Activated T-helper 1 cell treated with anti-CD3 and anti-CD28 coated beads, Interleukin-2, amount 50 U/mL, for 16 hours (primary cell): ENCODE measurements at places on chromosomes 12 and 14.

DNA sequence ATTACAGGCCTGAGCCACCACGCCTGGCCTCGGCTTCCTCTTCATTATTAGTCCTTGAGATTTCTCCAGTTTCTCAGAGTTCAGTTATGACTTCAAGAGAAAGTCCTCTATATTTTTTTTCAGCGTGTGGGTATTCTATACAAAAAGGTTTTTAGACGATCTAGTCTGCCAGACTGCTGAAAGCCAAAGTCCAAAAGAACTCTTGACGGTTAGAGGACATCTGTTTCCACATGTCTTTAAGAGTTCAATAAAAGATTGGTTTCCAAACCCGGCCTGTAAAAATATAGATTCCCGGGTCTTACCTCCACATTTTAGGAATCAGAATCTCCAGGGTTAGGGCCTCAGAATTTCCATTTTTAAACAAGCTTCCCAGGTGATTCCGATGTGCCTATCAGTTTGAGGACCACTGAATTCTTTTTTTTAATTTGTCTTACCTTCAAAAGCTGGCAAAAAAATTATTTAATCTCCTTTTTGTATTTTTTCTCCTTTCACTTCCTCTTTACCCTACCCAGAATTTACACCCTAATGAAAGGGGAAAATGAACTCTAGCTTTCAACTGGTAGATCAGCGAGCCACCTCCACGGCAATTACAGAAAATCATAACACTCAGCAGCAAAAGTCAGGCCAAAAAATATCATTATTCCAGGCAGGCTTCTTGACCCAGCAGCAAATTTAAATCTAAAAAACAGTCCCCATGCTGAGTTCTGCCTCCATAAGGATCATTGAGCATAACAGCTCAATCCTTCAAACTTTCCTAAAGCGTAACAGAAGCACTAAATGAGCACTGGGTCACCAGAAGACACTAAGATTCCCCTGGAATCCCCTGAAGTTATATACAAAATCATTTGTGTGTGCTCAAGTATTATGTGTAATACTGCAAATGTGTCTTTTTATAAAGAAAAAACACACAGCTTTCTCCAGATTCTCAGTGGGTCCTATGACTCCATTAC, 8.7 kb downstream of the NT5DC3 start:
- DNase-seq, result no peak

- no peak for DNase-seq
Measured at GRCh38 chr14:73754911-73755360, 40.8 kb upstream of the PNMA1 start.

- DNase-seq, result no peak
Measured at GRCh38 chr14:19918553-19919264, 1.7 kb upstream of the OR4K5 start.

DNA sequence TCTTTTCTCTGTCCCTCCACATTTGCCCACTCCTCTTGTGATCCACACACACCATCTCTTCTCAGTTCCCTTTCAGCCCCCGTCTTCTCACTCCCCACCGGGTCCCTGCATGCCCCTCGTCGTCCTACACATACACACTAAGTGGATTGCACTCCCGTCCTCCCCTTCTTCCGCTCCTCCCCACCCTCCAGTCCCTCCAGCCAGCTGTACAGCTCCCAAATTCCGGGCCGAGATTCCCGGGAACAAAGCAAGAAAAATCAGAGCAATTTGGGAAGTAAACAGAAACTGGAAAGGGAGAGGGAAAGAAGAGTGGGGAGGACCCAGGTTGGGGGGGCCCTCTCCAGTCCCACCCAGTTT, 282 bp upstream of the IGFBP6 start:
- DNase-seq, result no peak

DNA sequence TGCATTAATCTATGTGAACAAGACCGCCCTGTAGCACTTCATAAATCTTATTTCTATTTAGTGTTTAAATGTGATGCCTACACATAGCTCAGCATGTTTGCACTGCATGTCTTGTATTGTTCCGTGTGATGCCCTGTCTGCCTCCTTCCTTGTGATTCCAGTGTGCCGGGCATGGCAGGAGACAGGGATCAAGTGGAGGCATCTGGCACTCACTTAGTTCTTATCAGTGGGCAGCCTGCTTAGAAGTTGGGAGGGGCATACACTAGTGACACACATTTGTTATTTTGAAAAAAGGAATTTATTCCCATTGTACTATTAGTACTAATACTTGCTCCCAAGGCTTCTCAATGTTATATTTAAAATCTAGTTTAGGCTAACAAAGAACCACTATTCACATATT, 176.4 kb downstream of the KCNA5 start:
- DNase-seq, result no peak

DNA sequence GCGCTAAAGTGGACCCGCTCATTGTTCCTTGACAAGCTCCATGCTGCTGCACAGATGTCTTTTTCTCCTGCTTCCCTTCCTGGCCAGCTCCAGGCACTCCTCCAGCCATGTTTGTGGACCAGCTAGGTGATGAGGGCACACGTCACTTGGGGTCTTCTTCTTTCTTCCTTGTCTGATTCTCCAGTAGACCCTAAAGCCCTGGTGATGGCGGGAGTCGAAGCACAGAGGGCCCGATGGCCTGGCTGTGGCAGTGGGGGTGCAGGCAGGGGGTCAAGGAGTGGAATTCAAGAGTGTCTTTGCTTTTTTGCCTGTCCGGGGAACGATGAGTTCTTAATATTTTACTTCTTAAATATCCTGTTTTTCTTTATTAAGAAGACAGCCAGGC, 23.0 kb upstream of the AMN start:
- DNase-seq, result no peak

GRCh38 chr14:54662491-54663133, 95.7 kb downstream of the SAMD4A start:
- no peak for DNase-seq

DNA sequence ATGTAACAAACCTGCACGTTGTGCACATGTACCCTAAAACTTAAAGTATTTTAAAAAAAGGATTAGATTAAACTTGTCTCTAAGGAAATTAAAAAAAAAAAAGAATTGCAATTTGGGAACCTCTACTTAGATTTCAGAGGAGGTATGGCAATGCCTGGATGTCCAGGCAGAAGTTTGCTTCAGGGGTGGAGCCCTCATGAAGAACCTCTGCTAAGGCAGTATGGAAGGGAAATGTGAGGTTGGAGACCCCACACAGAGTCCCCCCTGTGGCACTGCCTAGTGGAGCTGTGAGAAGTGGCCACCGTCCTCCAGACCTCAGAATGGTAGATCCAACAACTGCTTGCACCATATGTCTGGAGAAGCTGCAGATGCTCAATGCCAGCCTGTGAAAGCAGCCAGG, 279.6 kb upstream of the CCDC196 start:
- no peak for DNase-seq

DNA sequence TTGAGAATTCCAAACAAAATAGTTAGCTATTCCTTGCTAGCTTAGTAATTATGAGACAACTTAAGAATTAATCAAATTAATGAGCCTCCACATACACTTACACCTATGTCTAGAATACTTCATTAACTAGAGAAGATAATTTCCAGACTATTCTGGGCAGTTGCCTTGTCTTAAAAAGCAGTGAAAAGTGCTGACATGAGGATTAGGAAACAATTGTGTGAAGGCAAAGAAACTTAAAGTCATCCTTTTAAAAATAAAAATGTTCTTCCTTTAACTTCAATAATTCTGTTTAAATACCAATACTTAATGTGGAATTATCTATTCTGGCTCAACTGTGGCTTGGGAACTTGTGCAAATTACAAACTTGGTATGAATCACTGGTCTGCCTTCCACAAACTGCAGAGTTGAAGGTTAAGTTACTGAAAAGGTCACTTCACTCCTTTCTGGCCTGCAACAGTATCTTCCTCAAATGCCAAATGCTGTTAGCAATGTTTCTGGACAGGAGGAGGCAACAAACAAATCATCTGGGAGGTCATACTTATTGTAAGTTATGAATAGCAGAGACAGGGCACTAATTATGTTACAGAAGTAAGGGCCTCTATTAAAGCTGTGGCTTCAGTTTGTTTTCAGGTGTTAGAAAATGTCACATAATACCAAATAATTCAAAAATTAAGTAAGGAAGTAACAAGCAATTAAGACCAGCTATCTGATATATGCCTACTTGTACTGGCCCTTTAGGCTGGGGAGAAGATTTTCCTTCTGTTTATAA, 19.2 kb downstream of the PPTC7 start:
- no peak for DNase-seq

GRCh38 chr12:93868771-93869170, 191.6 kb downstream of the CRADD start:
- no peak for DNase-seq

- no peak for DNase-seq
Measured at GRCh38 chr14:34063470-34064164, 112.7 kb upstream of the EGLN3 start.

DNA sequence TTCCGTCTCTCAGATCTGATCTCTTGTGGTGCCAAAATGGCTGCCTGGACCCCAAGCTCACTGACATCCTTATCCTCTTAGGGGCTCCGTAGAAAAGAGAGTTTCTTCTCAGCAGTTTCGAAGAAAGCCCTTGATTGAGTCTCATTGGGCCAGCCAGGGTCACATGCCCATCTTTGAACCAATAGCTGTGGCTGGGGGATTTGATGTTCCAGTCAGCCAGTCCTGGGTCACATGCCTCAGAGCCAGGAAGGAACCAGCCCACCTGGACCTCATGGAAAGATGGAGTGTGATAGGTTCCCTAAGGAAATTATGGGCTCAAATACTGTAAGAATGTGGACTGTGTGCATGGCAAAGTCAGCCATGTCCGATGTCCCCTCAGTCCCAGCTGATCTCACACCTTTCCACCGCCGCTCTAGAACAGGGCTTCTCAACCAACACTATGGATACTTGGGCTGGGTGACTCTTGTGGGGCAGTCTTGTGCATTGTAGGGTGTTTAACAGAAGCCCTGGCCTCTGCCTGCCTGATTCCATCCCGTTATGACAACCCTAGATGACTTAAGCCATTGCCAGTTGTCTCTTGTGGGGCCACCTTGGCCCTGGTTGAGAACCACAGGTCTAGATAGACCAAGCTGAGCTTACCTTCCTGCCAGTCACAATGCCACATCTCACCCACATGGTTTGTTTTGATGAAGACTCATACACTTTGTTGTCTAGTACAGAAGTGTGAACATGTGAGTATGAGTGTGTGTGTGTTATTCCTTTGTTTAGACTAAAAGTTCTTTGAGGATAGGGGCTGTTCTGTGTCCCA, 163.9 kb downstream of the ADGRD1 start:
- no peak for DNase-seq

- DNase-seq, result no peak
Measured at GRCh38 chr12:107597695-107598410, 87.7 kb upstream of the PWP1 start.

GRCh38 chr12:85281636-85282312, 1.8 kb downstream of the ALX1 start:
- no peak for DNase-seq

DNA sequence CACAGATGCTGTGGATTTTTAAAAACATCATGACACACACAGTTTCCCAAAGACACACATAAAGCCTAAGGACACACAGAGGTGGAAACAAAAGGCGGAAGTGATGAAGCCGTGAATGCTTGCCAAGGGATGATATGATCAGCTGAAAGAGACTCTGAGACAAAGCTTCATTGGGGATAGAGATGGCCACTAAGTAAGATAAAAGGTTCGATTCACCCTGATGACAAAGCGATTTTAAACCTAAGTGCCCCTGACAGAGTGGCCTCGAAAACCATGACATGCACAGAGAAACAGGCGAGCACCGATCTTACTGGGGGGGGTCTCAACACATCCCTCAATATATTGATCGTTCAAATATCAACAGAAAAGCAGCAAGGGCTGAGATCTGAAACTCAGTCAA, 20.3 kb upstream of the EIF5 start:
- no peak for DNase-seq

GRCh38 chr12:76486011-76486410, 73.6 kb downstream of the OSBPL8 start:
- DNase-seq, result no peak

DNA sequence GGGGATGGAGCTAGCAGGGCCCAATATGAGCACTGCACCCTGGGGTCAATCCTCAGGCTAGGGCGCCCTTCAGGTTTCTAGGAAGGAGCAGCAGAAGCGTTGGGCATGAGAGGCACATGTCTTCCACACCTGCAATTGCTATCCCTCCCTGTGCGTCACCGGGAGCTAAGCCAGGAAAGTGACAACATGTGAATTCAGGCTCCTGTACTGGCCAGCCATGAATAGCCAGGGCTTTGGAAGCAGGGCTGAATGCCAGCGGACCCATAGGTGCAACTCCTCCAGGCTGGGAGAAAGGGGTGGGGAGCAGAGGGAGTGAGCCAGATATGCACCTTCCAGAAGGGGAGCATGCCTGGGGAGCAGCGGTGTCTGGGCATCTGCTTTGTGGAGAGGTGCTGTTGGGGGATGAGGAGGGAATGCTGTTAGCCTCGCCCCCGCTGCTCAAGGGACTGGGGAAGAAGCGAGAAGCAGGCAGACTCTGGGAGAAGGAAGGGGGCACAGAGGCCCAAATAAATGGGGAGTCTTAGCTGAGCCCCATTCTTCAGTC, 6.1 kb downstream of the HOXC5 start:
- no peak for DNase-seq

- no peak for DNase-seq
Measured at GRCh38 chr12:81998761-81999378, 239.7 kb upstream of the PPFIA2 start.

DNA sequence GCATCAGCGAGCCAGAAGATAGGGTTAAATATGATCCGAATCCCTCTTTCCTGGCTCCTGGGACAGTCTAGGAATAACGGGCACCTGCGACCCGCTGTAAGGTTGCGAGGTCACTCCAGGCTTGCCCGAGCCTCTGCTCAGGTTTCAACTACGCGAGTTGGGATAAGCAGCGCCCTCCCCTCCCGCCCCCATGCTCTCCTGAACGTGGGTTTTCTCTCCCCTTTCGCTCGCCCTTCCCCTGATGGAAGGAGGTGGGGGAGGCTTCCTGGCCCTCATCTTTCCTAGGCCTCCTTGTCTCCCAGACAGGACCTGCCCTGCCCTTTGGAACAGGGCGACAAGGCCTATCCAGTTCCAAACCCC, 753 bp upstream of the ATP5MC2 start:
- no peak for DNase-seq

DNA sequence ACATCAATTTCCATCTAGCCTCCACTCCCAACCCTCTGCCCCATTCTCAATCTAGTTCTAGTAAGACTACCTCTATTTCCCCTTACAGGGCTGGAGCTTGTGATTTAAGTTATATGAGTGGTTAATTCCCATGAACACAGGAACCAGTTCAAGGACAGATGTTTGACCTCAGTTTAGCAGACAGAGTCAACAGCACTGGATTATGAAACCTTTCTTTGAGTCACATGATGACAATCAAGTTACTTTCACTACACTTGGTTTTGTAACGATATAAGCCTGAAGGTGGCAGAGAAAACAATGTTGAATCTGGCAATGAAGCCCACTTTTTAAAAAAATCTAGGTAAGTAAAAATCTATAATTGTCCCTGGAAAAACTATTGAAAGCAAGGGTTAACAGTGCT, 1646.2 kb upstream of the FLRT2 start:
- no peak for DNase-seq

- no peak for DNase-seq
Measured at GRCh38 chr12:47121146-47121545, 41.4 kb upstream of the AMIGO2 start.
